ENCODE measurements at places on chromosomes 5 and 9.

GRCh38 chr9:34124099-34124498, 2.4 kb downstream of the DCAF12 start:
- DNase-seq = no peak

GRCh38 chr5:59557572-59557971, 336.0 kb downstream of the PDE4D start:
- DNase-seq = no peak

DNA sequence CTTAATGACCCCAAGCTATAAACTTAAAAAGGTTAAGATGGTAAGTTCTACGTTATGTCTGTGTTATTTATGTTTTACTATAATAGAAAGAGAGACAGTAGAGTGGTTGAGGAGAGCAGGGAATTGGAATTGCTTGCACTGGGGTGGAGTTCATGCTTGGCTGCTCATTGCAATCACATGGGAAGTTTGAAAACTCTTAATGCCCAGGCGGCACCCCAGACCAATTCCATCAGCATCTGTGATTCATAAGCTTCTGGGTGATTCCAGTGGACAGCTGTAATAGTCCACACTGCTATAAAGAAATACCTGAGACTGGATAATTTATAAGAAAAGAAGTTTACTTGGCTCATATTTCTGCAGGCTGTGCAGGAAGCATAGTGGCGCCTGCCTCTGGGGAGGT, 323.9 kb upstream of the MSX2 start:
- no peak for DNase-seq

GRCh38 chr9:108787690-108788048, 68.1 kb downstream of the ACTL7B start:
- DNase-seq = no peak

- DNase-seq = no peak
These were observed 97.6 kb upstream of the SPRY4 start for GRCh38 chr5:142422429-142422828.
